ENCODE measurements at places on chromosomes 2 and 18. TPM values are rescaled to one million over a fixed set of nuclear protein-coding genes. Genes with fewer than 3 reads are reported as not detected.

- no peak for DNase-seq
Observed at GRCh38 chr2:217027414-217027813, 167.6 kb upstream of the TNP1 start.

DNA sequence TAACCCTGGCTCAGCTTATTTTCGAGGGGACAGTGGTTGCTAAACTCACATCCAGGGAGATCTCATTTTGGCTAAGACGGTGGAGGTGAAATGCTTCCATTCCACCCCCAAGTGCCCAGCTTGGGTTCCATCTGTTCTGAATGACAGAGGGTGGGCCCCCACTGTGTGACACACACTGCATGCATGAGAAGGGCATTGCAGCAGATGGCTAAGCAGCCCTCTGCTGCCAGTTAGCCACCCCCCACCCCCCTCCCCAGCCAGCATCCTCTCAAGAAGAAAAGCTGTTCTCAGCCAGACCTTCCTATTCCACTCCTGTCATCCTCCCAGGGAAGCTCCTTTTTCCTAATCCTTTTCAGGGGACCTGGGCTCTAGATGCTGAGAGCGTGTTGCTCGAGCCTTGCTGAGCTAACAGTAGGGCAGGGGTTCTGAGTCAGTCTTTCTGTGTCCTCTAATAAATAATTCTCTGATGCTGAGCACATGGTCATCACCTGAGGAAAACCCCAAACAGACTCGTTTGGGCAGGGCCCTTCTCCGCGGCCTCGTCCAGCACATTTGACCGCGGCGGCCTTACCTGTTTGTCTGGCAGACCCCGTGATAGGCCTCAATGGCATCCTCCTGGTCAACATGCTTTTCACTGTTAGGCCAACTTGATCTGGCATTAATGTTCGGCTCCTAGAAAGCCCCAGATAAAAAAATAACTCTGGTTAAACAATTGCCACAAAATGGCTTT, 49.5 kb upstream of the ACAA2 start:
- DNase-seq, result no peak

DNA sequence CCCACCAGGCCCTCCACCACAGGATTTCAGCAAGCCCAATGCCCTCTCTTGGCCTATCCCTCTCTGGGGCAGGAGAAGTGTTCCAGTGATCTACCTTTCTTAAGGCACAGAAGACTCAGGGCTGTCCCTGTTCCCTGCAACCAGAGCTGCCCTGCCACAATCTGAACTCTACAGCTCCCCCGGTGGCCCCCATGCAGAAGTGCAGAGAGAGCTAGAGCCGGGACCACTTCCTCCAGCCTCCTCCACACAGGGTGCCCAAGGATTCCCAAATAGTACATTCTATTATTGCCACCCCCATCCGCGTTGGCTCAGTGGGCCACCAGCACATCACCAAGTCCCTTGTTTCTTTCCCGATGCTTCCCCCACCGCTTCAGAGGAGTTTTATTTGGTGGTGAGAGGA, 114.8 kb upstream of the PTPRM start:
- DNase-seq, result no peak

GRCh38 chr2:60662781-60663180, 93.3 kb upstream of the PAPOLG start:
- no peak for DNase-seq

- no peak for DNase-seq
Observed at GRCh38 chr2:43343573-43344304, 117.3 kb upstream of the ZFP36L2 start.

DNA sequence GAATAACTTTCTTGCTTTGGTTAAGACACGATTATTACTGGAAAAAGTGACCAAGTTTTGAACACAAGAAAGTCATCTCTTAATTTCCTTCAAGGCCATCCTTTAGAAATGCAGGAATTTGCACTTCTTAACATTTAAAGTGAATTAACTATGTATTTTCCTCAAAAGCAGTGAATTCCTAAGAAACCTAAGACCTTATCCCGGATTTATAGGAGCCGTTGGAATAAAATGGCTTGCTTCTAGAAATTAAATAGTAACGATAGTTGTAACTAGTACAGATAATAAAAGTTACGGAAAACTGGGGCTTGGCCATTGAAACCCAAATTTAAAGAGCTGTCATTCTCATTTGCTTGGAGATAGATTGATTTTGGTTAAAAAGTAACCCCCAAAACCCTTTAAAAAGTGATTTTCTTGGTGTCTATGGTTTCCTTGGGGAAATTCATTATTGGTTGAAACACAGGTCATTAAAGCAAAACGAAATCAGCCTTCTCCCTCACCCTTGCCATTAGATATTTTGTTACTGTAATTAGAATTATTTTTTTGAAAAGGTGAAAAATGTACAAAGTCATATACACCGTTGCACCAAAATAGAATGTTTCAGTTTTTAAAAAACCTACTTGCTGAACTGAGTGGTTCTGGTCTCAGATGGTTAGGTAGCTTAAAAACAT, 2.0 kb downstream of the SKOR2 start:
- DNase-seq, result no peak

DNA sequence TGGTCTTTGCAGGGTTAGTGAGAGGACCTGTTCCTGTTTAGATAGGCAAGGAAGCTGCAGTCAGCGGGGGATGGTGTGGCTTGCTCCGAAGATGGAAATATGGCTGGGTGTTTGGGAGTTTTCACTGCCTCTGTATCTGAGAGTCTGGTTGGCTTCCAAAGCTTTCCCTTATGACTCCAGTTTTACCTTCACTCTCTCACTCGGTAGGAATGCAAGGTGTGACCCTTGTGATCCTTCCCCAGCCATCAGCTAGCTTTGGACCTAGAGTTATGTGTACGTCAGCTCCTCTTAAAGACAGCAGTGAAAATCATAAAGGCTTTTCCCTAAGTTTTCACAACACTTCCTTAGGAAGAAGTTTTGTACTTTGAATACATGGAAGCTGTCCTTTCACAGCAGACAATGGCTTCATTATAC, 35.5 kb upstream of the TMEM87B start:
- no peak for DNase-seq

DNA sequence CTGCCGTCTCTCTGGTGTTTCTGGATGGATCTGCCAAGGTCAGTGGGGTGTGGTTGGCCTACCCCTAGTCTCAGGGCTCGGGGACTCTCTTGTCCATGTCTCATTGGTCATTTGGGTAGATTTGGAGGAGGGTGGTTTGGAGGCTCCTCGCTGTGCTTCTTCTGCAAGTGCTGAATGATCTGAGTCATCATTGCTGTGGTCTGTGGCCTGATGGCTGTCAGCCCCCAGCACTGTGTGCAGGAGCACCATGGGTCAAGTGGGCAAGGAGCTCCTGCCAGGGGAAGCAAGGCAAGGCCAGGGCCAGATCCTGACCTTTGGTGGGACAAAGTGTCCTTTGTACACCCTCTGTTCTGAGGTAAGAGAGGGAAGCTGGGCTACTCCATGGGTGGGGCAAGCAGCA, 221.8 kb downstream of the FHOD3 start:
- DNase-seq, result no peak

GRCh38 chr18:63844254-63844653, 43.3 kb upstream of the SERPINB2 start:
- DNase-seq, result no peak

DNA sequence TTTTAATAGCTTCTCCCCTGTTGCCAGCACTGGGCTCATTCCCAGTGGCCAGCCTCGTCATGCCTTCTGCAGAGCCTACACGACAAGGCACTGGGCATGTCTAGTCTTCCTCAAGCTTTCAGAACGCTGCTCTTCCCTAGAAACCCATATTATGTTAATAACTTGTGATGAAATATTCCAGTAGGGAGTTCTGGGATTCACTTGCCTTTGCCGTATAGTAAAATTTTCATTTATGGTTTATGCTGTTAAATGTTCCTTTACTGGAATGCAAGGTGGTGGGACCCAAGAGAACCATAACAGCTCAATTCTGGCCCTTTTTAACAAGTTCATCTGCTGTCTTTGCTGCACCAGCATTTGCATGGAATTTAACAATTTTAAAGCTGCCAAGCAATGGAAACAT, 45.5 kb upstream of the SLC14A1 start:
- DNase-seq, result no peak

DNA sequence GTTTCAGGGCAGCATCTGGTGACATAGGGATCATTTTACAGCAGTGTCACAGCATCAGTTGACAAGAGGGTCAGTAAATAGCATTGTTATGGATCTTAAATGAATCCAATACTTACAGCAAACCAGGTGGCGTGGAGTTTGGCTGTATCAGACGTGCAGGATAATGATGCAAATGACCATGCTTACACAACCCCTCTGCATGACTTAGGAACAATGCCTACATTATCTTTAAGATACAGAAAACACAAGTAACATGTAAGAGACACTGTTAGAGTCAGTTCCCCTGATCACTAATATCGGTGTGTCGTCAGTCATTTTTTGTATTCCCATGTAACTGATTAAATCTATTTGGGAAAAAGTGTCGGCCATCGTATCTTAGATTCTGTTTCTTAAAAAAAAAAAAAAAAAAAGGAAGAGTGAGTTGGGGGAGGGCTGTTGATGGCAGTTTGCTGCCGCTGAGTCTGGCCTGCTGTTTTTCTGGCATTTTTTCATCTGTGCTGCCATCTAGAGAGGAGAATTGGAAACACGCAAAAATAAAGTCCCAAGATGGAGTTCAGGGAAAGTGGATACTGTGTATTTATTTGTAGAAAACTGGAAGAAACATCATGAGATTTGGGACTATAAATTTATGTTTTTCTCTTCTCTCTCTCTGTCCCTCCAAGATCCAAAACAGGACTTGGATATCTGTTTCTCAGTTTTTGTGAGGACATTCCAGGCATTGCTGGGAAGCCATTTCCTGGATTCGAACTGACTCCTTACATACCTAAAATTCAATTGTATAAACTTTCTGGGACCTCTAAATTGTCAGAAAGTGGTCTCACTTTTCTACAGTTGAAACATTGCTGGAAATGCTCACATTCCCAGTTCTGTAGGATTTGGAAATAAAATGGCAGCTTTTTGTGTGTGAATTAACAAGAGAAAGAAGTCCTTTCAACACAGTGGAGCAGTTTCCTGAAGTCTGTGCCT, 60.3 kb upstream of the AGPS start:
- peak; percentile 55 for DNase-seq

- no peak for DNase-seq
Observed at GRCh38 chr18:70732188-70732587, 443.3 kb downstream of the SOCS6 start.

The LAMA3 gene
- total RNA-seq, result 0.23 TPM

The RAD51AP2 gene
- not detected for total RNA-seq

The RGPD3 gene
- total RNA-seq, result not detected

The RAB6D gene
- total RNA-seq, result not detected

The COLEC12 gene
- total RNA-seq, result not detected

The OTX1 gene
- total RNA-seq, result 0.26 TPM

The TBR1 gene
- total RNA-seq, result not detected

Data from activated CD8-positive, alpha-beta memory T cell treated with anti-CD3 and anti-CD28 coated beads, Interleukin-2, amount 10 ng/mL, durations not matched to agents 7 days and 5 days (primary cell).